Trophoblast cell (in vitro differentiated cells and primary cell): ENCODE measurements at places on chromosomes 1 and 21.

- no peaks in the 10 kb centered on the region for H3K27me3 ChIP-seq
- H3K27ac ChIP-seq, result no peak overlapping the region
- H3K4me1 ChIP-seq, result no peaks in the 10 kb centered on the region
- peak; percentile 11 for DNase-seq
Observed at GRCh38 chr1:194117582-194117981, 931.2 kb upstream of the B3GALT2 start.

DNA sequence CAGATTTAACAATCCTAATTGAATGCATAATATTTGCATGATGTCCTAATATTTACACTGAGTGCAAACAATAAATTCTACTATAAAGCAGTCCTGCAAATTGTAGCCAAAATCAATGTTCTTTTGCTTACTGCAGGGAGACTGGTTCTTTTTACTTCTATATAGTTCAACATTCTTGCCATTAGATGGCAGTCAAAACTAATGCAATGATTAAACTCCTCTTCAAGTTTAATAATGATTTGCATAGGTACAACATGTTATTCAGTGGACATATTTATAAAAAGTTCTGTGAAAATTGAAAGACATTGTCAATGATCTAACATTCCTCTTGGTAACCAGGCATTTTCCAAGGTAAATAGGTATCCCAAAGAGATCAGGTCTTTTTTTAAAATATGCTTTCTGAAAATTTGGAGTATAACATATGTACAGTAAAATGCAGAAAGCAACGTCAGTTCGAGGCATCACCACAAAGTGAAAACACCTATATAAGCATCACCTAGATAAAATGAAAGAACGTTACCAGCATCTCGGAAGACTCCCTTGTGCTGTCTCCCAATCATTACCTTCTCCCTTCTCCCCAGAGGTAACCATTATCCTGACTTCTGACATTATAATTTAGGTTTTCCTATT, 9.8 kb upstream of the FNBP1L start:
- peak; percentile 88 for DNase-seq
- H3K27me3 ChIP-seq, result no peaks in the 10 kb centered on the region
- no peaks in the 10 kb centered on the region for H3K4me1 ChIP-seq
- no peak overlapping the region for H3K27ac ChIP-seq
- no peaks in the 10 kb centered on the region for H3K36me3 ChIP-seq
- no peak overlapping the region for H3K4me3 ChIP-seq

DNA sequence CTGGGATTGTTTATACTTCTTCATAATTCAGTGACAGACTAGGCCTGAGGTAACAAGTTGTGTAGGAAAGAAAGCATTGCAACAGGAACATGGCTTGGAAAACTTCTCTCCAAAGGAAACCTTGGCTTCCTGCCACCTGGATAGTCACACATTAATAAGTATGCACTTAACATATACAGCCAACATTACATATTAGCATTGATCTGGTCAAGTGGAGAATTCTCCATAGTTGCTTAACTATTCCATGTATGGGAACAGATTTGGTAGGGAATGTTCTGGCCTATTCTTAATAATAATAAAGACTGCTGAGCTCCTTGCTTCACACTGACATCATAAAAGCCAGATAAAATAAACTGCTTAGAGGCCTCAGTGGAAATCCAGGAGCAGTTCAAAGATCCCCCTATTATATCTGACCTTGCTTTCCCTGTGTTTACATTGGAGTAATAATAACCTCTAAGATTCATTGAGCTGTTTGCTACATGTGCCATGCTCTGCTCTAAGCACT, 27.2 kb upstream of the NFIA start:
- no peak overlapping the region for H3K27ac ChIP-seq
- H3K4me1 ChIP-seq, result peaks cover 3% of the 10 kb centered on the region
- H3K4me3 ChIP-seq, result no peak overlapping the region

GRCh38 chr1:180372728-180373127, 129.6 kb downstream of the ACBD6 start:
- H3K4me1 ChIP-seq, result peaks cover 2% of the 10 kb centered on the region
- H3K4me3 ChIP-seq, result no peak overlapping the region
- H3K27me3 ChIP-seq, result no peaks in the 10 kb centered on the region
- no peak for DNase-seq
- no peak overlapping the region for H3K27ac ChIP-seq

- H3K27me3 ChIP-seq, result no peaks in the 10 kb centered on the region
- H3K4me3 ChIP-seq, result peak overlapping the region; percentile 97
- H3K36me3 ChIP-seq, result peaks cover 7% of the 10 kb centered on the region
Observed at GRCh38 chr1:109425391-109426280, 612 bp downstream of the PSMA5 start.

- peaks cover 2% of the 10 kb centered on the region for H3K4me1 ChIP-seq
- peak; percentile 57 for DNase-seq
- no peak overlapping the region for H3K4me3 ChIP-seq
- no peaks in the 10 kb centered on the region for H3K36me3 ChIP-seq
Observed at GRCh38 chr1:109805486-109806165, 41.9 kb upstream of the EPS8L3 start.

DNA sequence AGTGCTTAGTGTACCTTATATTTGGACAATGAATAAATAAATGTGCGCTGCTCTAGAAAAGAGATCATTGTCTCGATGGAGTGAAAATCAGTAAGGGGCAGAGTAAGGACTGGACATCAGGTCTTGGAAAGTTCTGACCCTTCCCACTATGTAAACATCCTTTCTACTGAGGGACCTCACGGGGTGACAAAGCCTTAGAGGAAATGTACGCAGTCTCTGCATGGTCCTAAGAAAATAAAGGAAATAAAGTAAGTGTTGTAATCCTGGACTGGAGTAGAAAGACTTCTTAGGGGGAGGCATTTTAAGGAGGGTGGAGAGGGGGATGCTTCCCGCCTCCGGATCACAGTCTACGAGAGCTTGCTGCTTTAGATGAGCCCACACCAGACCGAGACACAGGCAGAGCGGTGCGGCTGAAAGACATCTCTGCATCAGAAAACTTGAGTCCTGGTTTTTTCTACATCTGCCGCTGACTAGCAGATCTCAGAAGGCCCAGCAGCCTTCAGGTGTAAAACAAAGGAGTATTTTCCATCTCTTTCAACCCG, 22.3 kb upstream of the GPR137B start:
- H3K4me1 ChIP-seq, result no peaks in the 10 kb centered on the region
- H3K4me3 ChIP-seq, result no peak overlapping the region
- H3K36me3 ChIP-seq, result no peaks in the 10 kb centered on the region
- DNase-seq, result no peak
- no peak overlapping the region for H3K27ac ChIP-seq

- no peak overlapping the region for H3K4me3 ChIP-seq
- no peak for DNase-seq
- no peaks in the 10 kb centered on the region for H3K27me3 ChIP-seq
- no peaks in the 10 kb centered on the region for H3K4me1 ChIP-seq
- no peaks in the 10 kb centered on the region for H3K36me3 ChIP-seq
- H3K27ac ChIP-seq, result no peak overlapping the region
Observed at GRCh38 chr1:184340984-184341383, 45.8 kb upstream of the C1orf21 start.

- no peaks in the 10 kb centered on the region for H3K27me3 ChIP-seq
- no peak overlapping the region for H3K27ac ChIP-seq
- H3K4me1 ChIP-seq, result no peaks in the 10 kb centered on the region
- no peaks in the 10 kb centered on the region for H3K36me3 ChIP-seq
Observed at GRCh38 chr21:29637134-29637533, 302.7 kb downstream of the GRIK1 start.

DNA sequence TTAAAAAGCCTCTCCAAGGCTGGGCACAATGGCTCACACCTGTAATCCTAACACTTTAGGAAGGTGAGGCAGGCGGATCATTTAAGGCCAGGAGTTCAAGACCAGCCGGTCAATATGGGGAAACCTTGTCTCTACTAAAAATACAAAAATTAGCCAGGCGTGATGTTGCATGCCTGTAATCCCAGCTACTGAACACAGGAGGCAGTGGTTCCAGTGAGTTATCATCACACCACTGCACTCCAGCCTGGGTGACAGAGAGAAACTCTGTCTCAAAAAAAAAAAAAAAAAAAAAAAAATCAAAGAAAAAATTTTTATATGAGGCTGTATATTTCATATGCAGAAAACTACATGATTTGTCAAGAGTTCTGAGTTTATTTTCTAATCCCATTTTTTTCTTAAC, 1107.1 kb upstream of the TMPRSS15 start:
- H3K27ac ChIP-seq, result no peak overlapping the region
- no peak for DNase-seq
- H3K4me3 ChIP-seq, result no peak overlapping the region
- no peaks in the 10 kb centered on the region for H3K27me3 ChIP-seq
- no peaks in the 10 kb centered on the region for H3K36me3 ChIP-seq

GRCh38 chr1:29936031-29936544, 699.8 kb downstream of the PTPRU start:
- no peak for DNase-seq
- H3K27me3 ChIP-seq, result no peaks in the 10 kb centered on the region
- H3K4me3 ChIP-seq, result no peak overlapping the region
- H3K4me1 ChIP-seq, result no peaks in the 10 kb centered on the region
- no peaks in the 10 kb centered on the region for H3K36me3 ChIP-seq

GRCh38 chr1:53155534-53155933, 13.1 kb upstream of the SLC1A7 start:
- DNase-seq, result no peak
- H3K36me3 ChIP-seq, result no peaks in the 10 kb centered on the region
- H3K27me3 ChIP-seq, result no peaks in the 10 kb centered on the region
- H3K4me3 ChIP-seq, result no peak overlapping the region

DNA sequence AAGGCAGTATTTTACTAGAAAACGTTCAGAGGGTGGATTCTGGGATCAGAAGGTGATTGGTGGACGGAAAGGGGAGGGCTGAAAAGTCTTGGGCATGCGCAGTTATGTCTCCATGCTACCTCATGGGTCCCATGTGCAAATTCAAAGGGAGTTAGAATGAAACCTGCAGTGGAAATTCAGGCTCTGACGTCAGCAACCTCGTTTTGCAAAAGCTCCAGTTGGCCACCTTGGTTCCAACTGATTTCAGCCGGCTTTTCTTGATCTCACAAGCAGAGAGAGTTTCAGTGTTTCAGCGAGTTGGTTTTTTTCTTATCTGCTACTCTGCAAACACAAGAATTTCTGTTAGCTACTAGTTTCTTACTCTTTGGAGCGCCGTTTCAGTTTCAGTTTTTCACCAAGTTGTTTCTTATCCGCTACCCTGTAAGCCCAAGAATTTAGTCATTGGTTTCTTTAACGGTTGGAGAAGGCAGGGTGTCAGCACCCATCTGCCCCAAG, 69.8 kb upstream of the PGBD5 start:
- no peaks in the 10 kb centered on the region for H3K36me3 ChIP-seq
- no peak overlapping the region for H3K27ac ChIP-seq
- no peak for DNase-seq
- no peaks in the 10 kb centered on the region for H3K27me3 ChIP-seq
- H3K4me1 ChIP-seq, result no peaks in the 10 kb centered on the region

DNA sequence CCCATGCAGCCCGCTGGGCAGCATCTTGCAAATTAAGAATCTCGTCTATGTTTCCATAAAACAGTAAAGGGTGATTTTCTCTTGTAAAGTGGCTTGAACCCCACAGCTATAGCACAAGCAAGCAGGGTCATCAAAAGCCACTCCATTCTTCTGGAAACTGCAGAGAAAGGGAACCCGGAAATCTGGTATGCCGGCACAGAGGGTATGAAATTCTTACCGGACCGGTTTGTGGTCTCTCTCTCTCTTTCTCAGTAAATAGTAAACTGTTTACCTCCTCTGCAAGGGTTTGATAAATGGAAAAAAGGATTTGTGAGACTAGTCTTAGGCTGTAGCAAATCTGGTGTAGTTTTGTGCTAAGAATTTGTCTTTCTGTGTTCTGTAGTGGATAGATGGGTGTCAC, 2.7 kb upstream of the ADSS2 start:
- H3K4me1 ChIP-seq, result peaks cover 8% of the 10 kb centered on the region
- H3K36me3 ChIP-seq, result no peaks in the 10 kb centered on the region
- no peak for DNase-seq
- peak overlapping the region; percentile 85 for H3K27ac ChIP-seq
- no peak overlapping the region for H3K4me3 ChIP-seq

GRCh38 chr1:223873044-223873443, 27.3 kb upstream of the TP53BP2 start:
- H3K4me1 ChIP-seq, result peaks cover 22% of the 10 kb centered on the region
- no peaks in the 10 kb centered on the region for H3K36me3 ChIP-seq

DNA sequence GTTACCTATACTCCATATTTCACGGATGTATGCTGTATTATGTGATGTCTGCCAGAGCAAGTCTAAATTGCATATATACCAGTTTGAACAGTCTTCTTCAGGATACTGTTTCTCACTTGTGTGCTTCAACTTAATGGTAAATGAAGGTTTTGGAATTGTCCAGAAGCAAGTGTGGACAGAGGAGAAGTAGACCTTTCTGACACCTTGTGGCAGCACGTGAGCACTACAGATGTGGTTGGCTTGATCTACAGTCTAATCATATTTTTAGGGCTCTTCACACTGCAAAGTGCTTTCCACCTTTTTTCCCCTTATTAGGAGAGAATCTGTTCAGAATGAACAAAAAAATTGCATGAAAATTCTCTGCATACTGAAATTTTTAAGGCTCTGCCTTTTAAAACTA, 10.9 kb downstream of the MORC3 start:
- peaks cover 9% of the 10 kb centered on the region for H3K36me3 ChIP-seq
- DNase-seq, result peak; percentile 74
- no peak overlapping the region for H3K27ac ChIP-seq
- H3K4me1 ChIP-seq, result no peaks in the 10 kb centered on the region

DNA sequence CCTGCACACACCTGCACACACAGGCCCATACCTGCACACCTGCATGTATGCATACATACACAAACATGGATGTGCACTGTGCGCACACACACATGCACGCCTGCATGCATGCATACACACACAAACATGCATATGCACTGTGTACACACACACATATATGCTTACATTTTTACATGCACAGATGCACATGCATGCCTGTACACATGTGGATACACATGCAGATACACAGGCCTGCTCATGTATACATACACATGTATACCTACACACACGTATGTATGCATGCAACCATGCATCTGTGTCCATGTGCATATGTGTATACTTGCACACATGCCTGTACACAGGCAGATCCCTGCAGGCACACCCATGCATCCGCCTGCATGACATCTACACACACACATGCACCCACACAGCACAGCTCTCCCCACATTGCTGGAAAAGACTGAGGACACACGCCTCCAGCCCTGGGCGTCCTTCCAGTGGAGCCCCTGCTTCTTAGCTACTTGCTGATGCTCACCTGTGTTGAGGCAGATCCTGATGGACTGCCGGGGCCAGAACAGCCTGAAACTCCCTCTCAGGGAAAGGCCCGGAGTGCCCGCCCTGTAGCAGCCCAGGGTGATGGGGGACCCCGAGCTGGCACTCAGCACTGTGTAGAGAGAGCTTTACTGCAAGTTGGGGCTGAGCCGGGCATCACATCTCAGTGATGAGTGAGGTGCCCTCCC, 28.6 kb downstream of the KRTAP10-1 start:
- peak overlapping the region; percentile 22 for H3K4me3 ChIP-seq
- no peak overlapping the region for H3K27ac ChIP-seq

GRCh38 chr21:32562426-32562825, 22.9 kb downstream of the TCP10L start:
- DNase-seq, result no peak
- H3K36me3 ChIP-seq, result no peaks in the 10 kb centered on the region
- H3K27me3 ChIP-seq, result no peaks in the 10 kb centered on the region
- no peak overlapping the region for H3K27ac ChIP-seq
- H3K4me1 ChIP-seq, result no peaks in the 10 kb centered on the region
